ENCODE measurements at places on chromosomes 16 and 17.

- peak; percentile 54 for DNase-seq
Measured at GRCh38 chr16:50303041-50303604, 36.8 kb downstream of the ADCY7 start.

DNA sequence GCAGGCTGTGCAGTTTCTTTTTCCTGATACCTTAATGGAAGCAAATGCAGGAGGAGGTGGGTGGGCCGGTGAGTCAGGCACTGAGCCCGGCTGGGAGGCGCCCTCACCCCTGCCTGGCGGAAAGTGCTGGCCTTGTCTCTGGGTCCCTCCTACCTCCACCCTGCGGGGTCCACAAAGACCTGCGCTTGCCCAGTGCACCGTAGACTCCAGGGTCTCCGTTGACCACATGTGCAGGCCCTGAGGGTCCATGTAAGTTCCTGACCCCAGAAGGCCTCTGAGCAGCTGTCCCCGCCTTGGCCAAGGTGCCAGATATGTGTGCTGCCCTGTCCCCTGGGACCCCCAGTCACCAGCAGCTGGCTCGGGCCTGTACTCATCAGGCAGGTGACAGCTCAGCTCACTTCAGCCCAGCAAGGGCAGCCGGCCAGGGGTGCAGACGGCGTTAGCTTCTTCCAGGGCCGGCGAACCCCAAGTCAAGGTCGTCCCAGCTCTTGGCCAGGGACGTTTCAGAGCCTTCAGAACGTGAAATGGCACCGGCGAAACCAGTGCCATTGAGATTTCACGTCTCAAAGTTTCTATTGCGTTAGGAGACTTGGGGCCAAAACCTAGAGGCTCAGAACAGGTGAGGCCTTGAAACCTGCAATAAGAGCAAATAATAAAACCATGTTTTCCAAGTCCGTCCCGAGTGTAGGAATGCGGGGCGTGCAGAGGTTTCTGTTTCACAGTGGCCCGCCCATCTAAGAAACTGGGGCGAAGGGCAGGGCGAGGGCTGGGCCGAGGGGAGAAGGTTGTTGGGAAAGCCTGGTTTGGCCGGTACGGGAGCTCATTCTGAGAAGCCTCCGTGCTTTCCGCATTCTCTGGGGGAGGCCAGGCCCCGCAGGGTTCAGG, 12.1 kb downstream of the METRNL start:
- DNase-seq: no peak

- no peak for DNase-seq
Measured at GRCh38 chr16:55846598-55847346, 13.9 kb upstream of the CES1 start.

DNA sequence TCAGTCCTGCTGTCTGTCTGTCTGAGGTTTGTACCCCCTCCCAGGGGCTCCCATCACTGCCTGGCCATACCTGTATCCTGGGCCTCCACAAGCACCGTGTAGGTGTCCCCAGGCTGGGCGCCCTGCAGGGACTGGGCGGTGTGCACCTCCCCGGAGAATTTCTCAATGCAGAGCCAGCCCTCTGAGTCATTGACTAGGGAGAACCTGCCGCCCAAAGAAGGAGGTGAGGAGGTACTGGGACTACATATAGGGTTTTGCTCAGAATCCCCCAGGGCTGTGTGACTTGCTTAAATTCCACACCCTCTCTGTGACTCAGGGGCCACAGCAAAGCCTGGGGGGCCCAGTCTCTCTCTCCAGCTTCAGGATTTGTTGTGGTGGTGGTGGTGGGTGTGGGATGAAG, 7.6 kb downstream of the CDH16 start:
- DNase-seq: no peak

DNA sequence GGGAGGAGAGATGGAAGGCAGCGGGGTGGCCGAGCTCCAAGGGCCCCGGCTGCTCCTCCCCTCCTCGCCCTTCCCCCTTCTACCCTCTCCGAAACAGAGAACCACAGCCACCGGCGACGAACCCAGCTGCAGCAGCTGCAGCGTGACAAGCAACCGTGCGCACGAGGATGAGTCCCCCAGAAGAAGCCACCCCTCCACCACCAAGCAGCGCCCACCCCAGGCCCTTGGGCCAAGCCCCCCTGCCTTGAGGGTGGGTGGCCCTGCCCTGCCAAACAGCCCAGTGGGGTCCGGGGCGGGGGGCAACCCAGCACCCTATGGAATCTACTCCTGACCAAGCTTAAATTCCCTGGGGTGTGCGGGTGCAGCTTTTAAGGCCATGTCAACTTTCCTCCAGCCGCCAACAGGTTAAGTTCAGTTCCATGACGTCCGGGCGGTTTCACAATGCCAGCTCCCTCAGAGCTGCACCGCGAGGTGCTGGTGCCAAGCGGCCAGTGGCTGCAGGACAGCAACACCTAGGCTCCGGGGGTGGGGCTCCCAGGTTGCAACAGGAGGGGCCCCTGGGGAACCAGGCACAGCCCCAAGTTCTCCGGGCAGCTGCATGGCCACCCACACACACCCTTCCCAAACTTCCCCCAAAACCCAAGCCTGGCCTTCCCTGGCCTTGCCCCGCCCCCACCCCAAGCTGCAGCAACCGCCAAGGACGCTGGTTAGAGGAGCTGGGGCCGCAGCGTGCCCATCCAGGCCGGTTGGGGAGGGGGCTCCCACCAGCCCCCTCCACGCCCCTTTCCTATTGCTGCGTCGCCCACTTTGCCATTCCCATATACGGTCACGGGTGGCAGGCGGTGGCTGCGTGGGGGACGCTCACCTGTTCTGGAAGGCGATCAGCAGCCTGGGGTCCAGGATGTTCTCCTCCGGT, 2.0 kb downstream of the CBX4 start:
- DNase-seq: peak; percentile 54
